ENCODE measurements at places on chromosomes 11 and 22. TPM values are rescaled to one million over a fixed set of nuclear protein-coding genes. Genes with fewer than 3 reads are reported as not detected.
A peak's percentile ranks its signal among the peaks of the same experiment; 100 is the strongest.

TRIM66 gene
- 5.4 TPM for total RNA-seq

MTMR3 gene
- total RNA-seq, result 46.5 TPM

OR51B4 gene
- not detected for total RNA-seq

APOL6 gene
- total RNA-seq, result 12.9 TPM

MAML2 gene
- 20.0 TPM for total RNA-seq

GPR83 gene
- total RNA-seq, result 0.32 TPM

RFPL1 gene
- not detected for total RNA-seq

FXYD6 gene
- 100 TPM for total RNA-seq

MUC5AC gene
- not detected for total RNA-seq

SYTL2 gene
- 10.4 TPM for total RNA-seq

- DNase-seq, result no peak
These were observed 9.0 kb upstream of the AHNAK start for GRCh38 chr11:62555464-62556107.

DNA sequence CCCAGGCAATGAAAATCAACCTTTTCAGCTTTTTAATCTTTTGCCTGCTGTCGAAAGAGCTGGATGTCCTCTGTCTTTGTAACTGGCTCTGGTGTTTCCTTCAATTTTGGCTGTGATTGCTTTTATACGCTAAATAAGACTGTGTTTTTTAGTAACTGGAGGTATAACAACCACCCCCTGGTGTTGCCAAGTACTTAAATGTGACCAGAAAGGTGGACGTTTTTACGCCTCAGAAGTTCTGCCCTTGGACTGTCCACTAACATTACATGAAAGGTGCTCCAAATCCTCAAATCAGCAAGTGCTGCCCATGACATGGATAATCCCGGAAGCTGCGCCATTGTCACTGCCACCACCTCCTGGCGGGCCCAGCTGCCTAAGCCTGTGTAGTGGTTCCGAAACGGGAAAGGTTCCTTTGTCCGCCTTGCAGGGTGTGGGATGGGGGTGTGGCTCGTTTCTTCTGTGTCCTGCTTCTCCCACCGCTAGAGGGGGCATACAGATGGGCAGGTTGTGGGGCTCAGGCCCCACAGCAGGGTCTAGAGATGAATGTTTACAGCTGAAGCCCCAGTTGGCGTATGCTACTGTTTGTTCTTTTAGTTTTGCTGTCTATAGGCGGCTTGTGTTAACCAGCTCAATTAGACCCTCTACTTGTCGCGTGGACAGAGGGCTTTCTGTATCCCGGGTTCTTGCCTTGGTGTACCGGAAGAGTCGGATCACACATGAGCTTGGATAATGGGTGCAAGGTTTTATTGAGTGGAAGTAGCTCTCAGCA, 82.2 kb upstream of the SEPTIN5 start:
- no peak for DNase-seq

DNA sequence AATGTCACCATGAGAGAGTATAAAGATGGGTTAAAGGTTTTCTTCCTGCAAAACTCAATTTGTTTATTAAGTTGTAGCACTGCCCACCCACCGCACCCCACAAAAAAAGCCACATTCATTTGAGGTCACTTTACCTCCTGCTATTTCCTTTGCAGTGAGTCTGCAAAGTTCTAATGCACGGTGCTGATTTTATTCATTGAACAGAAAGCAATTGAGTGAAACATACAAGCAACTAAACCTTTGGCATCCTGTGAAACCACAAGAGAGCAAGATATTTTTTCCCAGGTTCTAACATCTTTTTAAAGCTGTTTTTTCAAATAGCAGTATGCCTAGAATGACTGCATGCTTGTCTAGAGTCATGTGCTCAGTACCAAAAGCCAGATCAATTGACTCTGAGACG, 39.0 kb downstream of the RRAS2 start:
- DNase-seq, result no peak

DNA sequence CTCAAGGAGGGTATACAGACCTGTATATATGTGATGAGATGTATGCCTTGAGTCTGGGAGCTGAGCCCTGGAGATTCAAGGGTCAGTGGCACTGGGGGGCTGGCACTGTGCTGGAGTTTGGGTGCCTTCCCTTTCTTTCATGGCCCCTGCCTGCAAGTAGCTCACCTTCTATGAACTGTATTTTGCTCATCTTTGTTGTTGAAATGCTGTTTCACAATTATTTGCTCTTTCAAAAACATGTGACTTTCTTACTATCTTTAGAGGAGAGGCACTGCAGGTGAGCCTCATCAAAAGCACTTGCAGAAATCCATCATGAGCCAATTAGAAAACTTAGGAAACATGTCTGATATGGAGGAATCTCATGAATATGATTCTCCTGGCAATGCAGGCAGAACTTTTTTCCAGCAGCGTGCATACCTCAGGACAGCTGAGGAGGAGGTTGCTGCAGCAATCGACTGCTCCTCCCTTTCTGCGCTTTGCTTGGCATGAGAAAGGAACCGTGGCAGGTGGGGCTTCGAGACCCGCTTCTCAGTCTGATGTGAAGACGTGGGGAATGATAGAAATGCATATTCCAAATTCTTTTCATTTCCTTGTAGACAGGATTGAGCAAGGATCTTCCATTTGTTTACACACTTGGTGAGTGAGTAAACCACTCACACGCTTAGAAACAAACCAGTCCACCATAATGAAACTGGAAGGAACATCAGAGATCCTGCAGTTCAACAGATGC, 178.4 kb upstream of the E2F8 start:
- no peak for DNase-seq

GRCh38 chr11:12799334-12799835, 125.2 kb downstream of the TEAD1 start:
- no peak for DNase-seq

DNA sequence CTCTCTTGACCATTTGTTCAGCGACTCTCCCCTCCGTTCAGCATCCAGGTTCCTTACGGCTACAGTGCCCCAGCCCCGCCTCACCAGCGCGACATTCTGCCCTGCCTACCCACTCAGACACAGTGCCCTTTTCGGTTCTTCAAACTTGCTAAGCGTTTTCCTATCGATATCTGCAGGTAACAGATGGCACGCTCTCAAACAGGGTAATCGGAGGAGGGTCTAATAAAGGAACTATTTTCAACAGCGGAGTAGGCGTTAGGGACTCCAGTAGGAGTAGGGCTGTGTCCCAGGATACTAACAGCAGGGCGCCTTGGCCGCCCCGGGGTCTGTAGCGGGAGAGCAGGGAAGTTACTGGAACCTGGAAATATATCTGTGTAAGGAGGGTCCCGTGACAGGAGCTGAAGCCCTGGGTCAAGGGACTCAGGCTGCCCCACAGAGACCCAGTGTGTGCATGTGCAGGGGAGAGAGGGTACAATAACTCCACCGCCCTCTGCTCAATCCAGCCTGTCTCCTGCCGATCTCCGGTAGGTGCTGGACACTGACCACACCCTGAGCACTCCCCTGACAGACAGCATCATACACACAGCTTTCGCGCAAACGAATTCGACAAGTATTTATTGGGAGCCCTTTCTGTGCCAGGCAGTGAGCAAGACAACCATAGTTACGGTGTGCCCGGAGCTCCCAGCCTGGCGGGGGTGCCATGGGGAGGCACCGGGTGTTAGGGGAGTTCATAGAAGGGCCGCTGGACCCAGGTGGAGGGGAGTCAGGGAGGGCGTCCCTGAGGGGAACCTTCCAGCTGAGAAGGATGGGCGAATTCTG, 2.1 kb downstream of the KLHL35 start:
- DNase-seq, result no peak

DNA sequence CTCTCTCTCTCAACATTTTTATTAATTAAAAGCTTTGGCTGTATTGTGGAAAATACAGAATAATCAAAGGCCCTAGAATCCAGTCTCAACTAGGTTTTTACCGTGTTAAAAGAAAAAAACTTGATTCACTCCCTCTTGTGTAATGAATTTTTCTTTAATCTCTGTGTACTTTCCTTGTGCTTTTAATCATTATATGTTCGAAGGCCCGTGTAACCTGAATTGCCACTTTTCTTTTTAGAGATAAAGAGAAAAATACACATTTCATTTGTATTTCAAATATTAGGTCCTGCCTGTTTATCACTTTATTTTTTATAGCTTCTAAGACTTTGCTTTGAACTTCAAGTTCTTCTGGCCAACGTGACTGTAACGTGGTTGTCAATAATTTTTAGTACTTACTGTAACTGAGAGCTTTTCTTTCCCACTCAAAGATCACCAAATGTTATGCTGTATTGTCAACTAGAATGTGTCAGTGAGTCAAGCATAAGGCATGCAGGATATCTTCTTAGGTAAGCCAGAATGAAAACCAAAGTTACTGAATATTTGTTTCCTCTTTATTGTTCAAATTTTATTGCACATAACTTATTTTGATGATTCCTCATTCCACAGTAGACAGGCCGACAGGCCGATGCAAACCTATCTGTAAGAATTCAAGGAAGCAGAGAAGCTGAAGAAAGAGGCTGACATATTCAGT, 23.3 kb upstream of the FAR1 start:
- no peak for DNase-seq

GRCh38 chr11:57464539-57465181, 4.3 kb downstream of the RTN4RL2 start:
- DNase-seq, result no peak

GRCh38 chr11:70490208-70490607, 91.9 kb downstream of the CTTN start:
- DNase-seq, result no peak

DNA sequence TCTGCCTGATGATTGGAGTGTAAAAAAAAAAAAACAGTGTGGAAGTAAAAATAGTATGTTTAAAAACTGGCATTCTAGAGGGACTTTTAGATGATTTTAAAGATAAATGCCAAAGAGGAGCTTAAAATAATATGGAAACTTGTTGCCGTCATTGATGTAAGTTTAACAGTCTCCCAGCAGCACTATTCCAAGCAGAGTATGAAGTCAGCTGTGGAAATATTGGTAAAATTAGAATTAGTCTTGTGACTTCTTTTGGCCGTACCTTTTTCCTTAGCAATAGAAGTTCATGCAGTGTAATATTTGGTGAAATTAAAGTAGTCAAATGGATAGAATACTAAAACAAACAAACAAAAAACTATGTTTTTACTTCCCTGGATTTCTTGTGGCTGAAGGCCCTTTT, 134.9 kb downstream of the METTL15 start:
- DNase-seq, result no peak

DNA sequence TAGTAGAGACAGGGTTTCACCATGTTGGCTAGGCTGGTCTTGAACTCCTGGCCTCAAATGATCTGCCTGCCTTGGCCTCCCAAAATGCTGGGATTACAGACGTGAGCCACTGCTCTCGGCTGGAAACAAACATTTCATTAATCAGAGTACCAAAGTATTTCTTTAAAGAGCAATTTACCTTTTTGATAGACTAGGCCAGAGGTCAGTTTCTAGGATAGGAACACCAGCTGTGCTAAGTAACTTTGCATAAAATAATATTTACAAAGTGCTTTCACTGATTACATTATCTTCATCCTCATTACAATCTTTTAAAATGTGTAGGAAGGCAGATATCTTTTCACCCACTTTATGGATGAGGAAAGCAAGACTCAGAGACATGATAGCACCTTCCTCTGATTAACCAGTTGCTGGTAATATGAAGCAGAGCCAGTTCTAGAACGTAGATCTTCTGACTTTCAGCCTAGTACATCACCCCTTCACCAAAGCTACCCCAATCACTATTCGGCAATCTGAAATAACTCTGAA, 355.2 kb downstream of the SOX6 start:
- no peak for DNase-seq

- DNase-seq, result no peak
These were observed 133.5 kb upstream of the ZBED5 start for GRCh38 chr11:10991393-10991792.

DNA sequence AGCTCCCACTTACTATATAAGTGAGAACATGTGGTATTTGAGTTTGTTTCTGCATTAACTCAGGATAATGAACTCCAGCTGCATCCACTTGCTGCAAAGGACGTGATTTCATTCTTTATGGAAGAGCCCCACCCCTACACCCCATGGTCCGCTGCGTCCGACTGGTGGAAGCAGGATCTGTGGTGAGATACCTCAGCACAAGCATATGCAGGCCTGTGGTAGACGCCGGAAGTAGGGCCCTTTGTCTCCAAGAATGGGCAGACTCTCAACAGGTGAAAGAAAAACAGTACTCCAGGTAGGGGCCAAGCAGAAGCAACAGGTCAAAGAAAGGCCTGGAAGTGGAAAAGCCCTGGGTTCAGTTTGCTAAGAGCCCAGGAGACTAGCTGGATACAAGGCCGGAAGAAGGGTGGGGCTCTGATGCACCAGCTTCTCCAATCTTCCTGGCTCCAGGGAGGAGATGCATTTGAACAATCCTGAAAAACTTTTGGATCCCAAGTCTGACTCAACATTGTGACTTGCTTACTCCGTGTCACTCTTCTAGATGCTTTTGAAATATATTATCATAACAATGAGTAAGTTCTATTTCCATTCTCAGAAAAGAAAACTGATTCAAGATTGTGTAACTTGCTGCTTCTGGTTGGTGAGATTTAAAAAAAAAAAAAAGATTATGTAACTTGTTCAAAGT, 30.4 kb downstream of the NEAT1 start:
- no peak for DNase-seq

- DNase-seq, result no peak
These were observed 16.9 kb upstream of the TCF20 start for GRCh38 chr22:42287174-42287890.

- peak; percentile 39 for DNase-seq
These were observed 7.7 kb upstream of the SLC1A2 start for GRCh38 chr11:35427071-35427470.

DNA sequence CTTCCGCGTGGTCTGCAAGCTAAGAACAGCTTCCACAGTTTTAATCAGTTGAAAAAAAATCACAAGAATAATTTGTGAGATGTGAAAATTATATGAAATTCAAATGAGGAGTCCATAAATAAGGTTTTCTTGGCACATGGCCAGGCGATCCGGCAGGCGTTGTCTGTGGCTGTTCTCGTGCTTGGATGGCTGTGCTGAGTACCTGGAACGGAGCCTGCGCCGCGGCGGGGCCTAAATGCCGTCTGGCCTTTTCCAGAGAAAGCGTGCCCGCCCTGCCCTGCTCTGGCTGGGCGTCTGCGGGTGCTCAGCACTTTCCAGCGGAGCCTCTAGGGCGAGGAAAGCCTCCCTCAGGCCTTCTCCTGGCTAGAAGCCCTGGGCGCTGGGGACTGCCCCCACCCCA, 41.8 kb downstream of the OSBPL5 start:
- no peak for DNase-seq

GRCh38 chr11:77180346-77180745, 52.3 kb downstream of the MYO7A start:
- DNase-seq, result no peak

DNA sequence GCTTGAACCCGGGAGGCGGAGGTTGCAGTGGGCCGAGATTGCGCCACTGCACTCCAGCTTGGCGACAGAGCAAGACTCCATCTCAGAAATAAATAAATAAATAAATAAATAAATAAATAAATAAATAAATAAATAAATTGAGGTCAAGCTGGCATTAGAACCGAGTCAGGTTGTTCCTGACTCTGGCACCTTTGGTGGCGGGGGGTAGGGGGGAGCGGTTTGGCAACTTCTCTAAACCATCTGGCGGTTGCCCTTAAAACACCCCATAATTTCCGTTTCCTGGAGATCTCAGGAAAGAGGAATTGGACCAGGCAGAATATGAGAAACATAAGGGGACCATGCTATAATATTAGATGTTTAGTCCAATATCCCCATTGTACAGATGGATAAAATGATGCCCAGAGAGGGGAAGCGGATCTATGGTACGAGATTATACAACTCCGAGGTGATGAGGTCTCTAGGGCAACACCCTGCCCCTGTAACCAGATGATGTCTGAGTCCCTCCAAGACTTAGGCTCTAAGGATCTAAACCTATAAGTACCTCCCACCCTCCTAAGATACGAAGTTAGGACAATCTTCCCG, 785 bp downstream of the CLPB start:
- no peak for DNase-seq

All from esophagus muscularis mucosa (tissue), 4 donors.